ENCODE measurements at places on chromosomes 3 and 15.

- DNase-seq: no peak
Observed at GRCh38 chr3:110519071-110519470, 552.5 kb upstream of the NECTIN3 start.

GRCh38 chr3:18351823-18352744, 73.1 kb downstream of the SATB1 start:
- DNase-seq: no peak

DNA sequence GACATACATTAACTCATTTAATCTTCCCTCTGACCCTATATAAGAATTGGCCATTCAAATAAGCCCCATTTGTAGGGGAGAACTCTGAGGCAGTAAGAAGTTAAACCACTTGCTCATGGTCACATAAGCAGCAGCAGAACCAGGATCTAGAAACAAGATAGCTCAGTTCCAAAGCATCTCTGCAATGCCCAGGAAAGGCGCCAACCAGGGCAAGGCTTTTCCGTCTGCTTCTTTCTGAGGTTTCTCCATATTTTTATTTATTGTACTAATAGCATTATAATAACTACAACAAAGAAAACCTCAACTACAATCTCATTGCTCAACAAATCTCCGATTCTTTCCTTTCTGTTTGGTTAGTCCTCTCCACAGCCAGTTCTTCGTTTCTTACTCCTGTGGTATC, 4.3 kb upstream of the UBE2E2 start:
- DNase-seq: no peak

DNA sequence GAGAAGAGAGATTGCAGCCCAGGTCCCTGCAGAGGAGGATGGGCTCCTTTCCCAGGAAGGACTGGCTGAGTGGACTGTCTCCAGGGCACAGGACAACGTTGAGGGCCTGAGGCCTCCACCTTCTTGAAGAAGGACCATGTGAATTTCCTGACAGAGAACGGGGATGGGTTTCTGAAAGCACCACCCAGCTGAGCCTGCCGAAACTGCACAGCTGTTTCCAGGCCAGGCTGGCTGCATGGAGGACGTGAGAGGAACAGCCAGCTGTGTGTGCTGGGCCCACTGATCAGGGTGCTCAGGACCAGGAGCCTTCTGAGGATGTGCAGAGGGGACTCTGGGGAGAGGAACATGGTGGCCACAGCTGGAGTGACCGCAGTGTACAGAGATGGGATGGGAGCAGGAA, 39.2 kb downstream of the HMCES start:
- DNase-seq: no peak

- no peak for DNase-seq
Observed at GRCh38 chr3:69142797-69143454, 20.5 kb upstream of the LMOD3 start.

- no peak for DNase-seq
Observed at GRCh38 chr3:193716150-193716549, 123.1 kb downstream of the OPA1 start.

DNA sequence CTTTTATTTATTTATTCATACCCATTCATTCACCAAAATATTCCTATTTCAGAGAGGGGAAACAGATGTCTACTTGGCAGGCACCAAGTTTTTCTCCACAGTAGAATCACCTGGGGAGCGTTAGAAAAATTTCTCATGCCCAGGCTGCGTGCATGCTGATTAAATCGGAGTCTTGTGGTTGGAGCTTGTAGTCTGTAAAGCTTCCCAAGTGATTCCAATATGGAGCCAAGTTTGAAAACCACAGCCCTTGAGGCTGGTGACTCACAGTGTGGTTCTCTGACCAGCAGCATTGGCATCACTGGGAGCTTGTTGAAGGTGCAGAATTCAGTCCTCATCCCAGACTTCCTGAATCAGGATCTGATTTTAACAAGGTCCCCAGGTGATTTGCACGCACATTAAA, 49.7 kb downstream of the PDHB start:
- DNase-seq: no peak

DNA sequence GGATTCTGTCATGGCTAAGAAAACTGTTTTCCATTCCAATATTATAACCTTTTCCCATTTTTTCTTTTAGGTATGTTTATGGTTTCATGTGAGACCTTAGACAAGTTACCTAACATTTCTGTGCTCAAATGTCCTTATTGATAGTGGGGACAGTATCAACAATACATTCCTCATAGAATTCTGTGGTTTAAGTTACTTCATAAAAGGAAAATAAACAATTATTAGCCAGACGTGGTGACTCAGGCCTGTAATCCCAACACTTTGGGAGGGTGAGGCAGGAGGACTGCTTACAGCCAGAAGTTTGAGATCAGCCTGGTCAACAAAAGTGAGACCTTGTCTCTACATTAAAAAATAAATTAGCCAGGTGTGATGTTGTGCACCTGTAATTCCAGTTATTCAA, 436.8 kb upstream of the CNTN4 start:
- no peak for DNase-seq

GRCh38 chr3:30810625-30811024, 83.8 kb downstream of the GADL1 start:
- no peak for DNase-seq

DNA sequence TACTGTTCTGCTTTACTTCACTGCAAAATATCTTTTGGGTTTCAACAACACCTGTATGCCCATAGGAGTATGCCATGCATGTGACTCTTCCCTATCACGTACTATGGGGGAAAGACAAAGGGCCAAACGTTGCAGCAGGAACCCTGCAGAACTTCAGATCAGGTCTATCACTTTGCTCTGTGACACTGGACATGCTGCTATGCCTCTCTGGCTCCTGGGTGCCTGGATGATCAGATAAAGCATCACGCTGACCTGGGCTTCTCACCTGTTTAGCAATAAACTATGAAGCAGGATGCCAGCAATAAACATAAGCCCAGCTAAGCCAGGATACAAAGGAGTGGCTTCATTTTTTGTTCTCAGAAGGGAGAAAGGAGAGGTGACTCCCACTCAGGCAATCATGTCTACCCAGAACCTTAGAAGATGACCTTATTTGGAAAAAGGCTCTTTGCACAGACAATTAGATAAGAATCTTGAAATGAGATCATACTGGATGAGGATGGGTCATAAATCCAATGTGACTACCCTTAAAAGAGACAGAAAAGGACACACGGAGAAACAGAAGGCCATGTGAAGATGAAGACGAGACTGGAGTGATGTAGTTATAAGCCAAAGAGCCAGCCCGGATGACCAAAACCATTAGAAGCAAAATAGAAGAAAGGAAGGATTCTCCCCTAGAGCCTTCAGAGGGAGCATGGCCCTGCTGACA, 19.3 kb downstream of the POMGNT2 start:
- no peak for DNase-seq

DNA sequence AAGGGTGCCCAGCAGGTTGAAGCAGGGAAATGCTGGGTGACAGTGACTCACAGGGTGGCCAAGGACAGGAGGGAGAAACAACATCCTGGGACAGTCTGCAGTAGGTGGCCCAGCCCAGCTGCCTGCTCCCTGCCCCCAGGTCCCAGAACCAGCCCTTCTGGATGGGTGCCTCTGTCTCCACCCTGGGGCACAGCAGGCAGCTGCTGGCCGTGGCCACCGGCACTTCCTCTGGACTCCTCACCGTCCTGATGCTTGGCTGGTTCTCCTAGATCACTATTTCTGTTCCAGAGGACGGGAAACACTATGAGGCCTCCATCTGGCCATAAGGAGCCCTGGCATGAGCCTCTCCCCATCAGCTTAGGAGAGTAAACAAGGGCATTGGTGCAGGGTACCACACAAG, 258.9 kb downstream of the XXYLT1 start:
- no peak for DNase-seq

DNA sequence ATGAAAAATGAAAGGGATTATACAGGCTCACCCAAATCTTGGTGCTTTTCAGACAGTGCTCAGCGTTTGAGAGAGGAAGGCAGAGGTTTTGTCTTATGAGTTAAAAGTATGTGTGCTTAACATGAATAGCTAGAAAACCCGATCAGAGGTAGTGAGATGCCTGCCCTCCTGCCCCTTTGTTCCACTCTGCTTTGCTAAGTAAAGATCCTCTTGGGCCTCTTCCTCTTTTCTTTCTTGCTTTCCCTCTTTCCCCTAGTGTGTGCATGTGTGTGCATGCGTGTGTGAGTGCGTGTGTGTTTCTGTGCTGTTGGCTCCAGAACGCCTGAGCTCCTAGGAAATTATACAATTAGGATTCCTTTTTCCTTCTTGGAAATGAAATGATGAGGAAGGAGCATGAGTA, 261.3 kb upstream of the NR2E3 start:
- DNase-seq: no peak

DNA sequence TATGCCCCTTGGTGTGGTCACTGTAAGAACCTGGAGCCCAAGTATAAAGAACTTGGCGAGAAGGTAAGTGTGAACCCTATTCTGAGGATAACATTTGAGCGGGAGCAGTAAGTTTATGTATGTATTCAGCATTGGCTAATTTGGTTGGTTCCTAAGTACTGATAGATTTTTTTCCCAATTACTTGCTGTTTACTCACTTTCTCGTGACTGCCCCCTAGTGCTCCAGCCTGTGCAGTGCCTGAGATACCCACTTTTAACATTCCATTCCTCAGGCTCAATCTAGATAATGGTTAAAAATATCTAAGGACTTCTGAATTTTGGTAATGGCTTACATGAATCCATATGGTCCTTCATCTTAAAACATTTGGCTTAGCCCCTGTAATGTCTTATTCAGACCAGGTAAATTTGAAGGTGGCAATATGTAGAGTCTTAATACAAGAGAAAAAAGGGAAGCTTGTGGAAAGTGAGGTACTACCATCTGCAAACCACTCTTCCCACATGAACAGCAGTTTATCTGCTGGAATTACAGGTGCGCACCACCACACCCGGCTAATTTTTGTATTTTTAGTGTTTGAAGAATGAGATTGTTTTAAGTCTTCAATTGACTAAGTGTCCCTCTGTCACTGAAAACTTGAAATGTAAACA, 7.1 kb downstream of the ELL3 start:
- peak; percentile 13 for DNase-seq

GRCh38 chr3:12926660-12927059, 85.3 kb upstream of the RPL32 start:
- no peak for DNase-seq

GRCh38 chr15:40853241-40853890, 9.5 kb downstream of the SPINT1 start:
- no peak for DNase-seq

DNA sequence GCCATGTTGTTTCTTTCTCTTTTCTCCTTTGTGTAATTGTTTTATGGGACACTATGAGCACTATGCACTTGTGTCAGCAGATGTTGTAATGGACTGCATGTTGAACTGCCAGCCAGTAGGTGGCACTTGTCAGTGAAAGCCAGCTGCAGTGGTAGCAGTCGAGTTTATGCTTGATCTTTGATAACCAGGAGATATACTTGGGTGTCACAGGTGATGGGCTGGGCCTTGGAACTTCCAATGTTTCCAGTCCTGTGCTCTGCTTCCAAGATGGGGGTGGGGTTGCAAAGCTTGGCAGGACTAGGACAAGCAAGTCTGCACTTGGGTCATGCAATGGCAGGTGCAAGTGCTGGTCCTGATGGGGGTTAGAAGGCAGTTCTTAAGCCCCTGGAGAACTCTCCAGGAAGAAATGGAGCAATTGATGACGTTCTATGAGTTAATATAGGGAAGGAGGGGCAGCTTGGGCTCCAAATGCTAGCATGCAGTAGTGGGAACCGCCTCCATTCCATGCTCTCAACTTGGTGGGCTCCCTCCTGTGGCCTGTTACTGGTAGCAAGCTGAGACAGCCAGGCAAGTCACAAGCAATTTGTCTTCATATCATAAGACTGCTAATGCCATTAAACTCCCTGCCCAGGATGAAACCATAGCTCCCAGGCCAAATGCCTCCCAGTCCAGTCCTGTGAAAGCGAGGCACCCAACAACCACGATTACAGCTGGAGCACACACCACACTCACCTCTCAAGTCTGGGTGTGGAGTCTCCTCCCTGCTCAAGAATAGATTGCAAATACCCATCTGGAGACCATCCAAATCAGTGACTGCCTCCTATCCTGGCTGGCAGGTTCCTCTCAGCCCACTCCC, 287.2 kb downstream of the CGGBP1 start:
- peak; percentile 2 for DNase-seq

GRCh38 chr15:42157381-42157780, 945 bp upstream of the PLA2G4F start:
- DNase-seq: no peak

DNA sequence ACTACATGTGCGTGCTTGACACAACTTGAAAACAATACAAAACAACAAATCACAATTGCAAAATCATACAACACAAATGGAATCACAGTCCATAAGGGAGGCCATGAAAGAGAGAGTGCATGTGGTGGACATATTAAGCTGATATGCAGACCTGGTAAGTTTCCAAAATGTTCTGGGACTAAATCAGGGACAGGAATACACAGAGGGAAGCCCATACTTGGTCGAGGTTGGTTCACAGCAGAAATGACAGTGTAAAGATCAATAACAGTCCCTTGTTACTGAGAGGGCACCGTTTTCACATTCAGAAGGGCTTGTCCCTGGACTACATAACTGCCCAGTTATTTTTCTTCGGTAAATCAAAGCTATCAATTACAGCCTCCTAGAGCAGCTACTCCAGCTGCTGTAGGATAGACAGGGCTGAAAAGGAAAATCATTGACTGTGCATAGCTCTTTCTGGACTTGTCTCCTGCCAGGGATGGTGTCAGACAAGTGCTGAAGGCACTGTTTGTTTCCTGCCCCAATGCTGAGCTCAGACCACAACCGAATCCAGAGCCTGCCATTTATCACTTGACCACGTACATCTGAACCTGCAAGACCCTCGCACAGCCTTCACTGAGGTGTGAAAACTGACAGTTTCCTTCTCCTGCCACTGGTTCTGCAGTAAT, 79.5 kb upstream of the KCNMB2 start:
- no peak for DNase-seq

DNA sequence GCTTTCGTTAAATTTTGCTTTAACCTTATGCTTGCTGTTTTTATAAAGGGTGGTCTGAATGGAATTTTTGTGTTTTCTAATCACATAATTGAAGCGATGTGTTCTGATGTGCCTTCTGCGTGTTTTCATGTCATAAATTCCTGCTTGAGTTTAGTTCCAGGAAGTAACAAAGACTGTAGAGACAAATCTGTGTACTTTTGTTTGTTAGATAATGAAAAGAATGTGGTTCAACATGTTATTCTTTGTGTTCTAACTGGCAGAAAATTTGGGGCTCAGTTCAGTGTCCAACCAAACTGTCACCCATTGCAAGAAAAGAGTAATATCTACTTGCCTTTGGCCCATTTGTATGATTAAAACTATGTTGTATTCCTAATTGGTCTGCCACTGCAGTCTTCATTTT, 324.0 kb downstream of the DIPK2A start:
- no peak for DNase-seq

- no peak for DNase-seq
Observed at GRCh38 chr3:71537211-71537611, 46.3 kb downstream of the FOXP1 start.

- DNase-seq: no peak
Observed at GRCh38 chr3:176987901-176988650, 209.2 kb downstream of the TBL1XR1 start.

GRCh38 chr15:65918357-65918920, 49.1 kb downstream of the RAB11A start:
- DNase-seq: no peak
